Fibroblast of the aortic adventitia (primary cell): ENCODE measurements at places on chromosomes 1 and 21. TPM values are rescaled to one million over a fixed set of nuclear protein-coding genes. Genes with fewer than 3 reads are reported as not detected.

Gene NTMT2
- not detected in 2 replicates for total RNA-seq

Gene OR6N1
- 0.16 TPM in 1 of 2 replicates, not detected in the other for total RNA-seq

Gene S100A3
- total RNA-seq, result 4.3 TPM in 1 of 2 replicates, not detected in the other

Gene OR10J1
- total RNA-seq, result not detected in 2 replicates

Gene SLAMF8
- not detected in 2 replicates for total RNA-seq

Gene NES
- total RNA-seq, result 44.5 and 83.0 TPM in 2 replicates

Gene ALG14
- 1.2 and 2.4 TPM in 2 replicates for total RNA-seq

Gene LRRC71
- 0.09 TPM in 1 of 2 replicates, not detected in the other for total RNA-seq

Gene AADACL3
- total RNA-seq, result not detected in 2 replicates

DNA sequence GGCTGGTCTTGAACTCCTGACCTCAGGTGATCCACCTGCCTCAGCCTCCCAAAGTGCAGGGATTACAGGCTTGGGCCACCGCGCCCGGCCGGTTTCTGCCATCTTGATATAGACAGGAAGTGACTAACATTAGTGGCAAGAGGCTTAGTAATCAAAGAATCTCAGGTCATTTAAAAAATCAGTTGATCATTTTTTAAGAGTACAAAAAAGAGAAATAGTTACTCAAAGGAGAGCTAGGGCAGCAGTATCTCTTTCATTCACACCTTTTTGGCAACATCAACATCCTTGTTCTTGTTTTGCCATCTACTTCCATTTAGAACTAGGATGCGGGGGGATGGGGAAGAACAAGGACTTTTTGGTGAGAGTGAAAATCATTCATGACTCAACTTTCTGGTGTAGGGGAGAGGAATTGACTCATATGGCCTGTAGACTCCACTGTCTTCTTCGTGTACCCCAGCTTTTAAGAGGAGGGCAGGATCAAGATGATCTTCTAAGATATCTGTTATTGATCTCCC is 8.8 kb downstream of the FCRLB start:
- DNase-seq, result peak; percentile 45

- no peak for DNase-seq
These were observed 19.6 kb downstream of the SYF2 start for GRCh38 chr1:25212725-25213124.

- no peak for DNase-seq
These were observed 7.6 kb downstream of the FOXO6 start for GRCh38 chr1:41368801-41369200.

DNA sequence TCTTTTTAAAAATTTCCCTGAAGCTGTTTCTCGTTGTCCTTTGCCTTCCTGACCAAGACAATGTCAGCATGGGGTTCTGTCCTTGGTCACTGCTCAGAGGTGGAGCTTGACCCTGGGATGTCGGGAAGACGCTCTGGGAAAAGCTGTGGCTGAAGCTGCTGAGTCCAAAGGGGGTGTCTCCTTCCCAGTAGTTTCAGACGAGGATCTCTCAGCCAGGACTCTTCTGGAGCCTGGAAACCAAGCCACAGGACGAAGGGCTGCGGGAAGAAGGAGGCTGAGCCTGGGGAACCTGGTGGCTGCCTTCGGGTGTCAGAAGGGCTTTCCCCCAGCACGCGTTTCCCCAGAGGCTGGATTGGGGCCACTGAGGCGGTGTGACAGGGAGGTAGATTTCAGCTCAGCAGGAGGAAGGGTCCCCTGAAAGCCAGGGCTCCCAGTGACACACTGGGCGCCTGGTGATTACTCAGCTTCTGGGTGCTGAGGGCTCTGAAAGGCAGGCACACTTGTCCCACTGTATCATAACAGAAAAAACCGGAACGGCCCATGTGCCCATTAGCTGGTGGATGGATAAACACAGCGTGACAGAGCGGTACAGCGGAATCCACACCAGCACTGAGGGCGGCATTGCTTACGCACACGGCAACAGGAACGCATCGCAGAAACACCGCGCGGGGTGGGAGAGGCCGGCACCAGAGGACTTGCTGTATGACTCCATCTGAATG is 5.0 kb upstream of the KRTAP12-1 start:
- DNase-seq, result no peak

DNA sequence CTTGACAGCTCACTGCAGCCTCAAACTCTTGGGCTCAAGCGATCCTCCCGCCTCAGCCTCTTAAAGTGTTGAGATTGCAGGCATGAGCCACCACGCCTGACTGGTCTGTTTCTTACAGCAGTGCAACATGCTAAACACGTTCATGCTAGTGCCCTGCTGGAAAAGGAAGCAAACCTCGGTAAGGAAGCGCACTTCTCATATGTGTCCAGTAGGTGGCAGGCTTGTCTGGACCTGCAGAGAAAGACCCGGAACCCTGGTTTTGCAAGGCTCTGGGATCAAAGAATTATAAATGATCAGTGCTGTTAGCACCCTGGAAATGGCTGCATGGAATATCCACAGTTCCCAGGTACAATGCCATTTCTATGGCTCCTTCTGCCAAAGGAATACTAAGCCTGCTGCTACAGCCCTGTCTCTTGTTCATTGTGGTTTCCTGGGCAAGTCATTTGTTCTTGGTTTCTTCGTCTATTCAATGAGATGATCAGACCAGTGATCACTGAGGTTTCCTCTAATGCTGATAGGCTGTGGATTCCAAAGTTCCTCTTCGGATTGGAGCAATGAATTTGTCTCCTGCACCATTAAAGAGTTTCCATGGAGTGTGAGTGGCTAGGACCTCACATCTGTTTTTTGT is 15.9 kb downstream of the RNU5D-1 start:
- DNase-seq, result peak; percentile 85

DNA sequence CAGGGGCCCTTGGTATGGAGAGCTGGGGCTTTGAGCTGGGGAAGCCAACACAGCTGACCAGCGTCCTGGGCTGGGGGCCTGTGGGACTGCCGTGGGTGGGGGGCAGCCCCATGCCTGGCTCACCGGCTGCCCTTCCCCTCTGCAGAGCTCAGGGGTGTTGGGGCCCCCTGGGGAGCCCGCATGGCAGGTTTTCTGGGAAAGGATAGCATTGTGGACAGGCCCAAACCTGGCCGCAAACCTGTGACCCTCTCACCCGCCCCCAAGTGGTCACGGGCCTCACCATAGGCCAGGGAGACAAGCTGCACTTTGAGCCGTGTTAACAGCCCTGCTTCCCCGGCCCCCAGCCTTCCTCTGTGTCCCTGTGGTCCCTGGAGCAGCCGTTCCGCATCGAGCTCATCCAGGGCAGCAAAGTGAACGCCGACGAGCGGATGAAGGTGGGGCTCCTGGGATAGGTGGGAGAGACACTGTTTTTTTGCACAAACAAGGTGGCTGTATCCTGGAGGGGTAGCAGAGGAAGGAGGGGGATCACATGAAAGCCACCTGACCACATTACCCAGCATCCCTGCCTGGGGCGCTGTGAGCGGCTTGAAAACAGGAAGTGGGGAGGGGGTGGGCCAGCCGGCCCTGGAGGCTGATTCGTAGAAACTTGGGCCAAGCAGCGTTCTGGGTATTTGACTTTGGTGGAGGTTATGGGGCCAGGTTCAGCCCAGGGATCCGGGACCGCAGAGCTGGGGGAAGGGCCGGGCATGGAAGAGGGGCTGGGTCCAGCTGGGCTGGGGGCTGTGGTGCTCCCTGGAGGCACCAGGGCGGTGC is 65.9 kb downstream of the PIK3CD start:
- no peak for DNase-seq

- DNase-seq, result no peak
These were observed 9.6 kb upstream of the CYB5R1 start for GRCh38 chr1:202976633-202977032.

- DNase-seq, result peak; percentile 79
These were observed 3.9 kb upstream of the ATP1B1 start for GRCh38 chr1:169102567-169102966.

GRCh38 chr1:193589597-193590040 is 403.2 kb upstream of the B3GALT2 start:
- DNase-seq, result peak; percentile 57

GRCh38 chr1:44733365-44733764 is 2.4 kb upstream of the RNU5D-1 start:
- peak; percentile 23 for DNase-seq

- DNase-seq, result peak; percentile 79
These were observed 28.5 kb downstream of the WNT4 start for GRCh38 chr1:22114083-22115012.

DNA sequence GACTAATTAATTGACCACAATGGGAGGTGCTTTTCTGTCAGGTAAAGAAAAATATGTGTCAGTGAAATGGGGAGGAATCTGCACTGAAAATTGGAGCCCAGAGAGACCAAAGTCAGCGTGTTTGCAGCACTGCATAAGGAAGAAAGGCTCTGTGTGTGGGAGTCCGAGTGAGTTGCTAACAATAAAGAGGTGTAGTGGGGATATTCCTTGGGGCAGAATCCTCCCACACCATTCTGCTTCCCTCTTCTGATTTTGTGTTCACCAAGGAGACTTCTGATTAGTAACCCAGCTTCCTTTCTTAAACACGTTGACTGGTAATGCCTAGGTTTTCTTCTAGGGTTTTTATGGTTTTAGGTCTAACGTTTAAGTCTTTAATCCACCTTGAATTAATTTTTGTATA is 240.5 kb downstream of the RPS6KC1 start:
- DNase-seq, result no peak

GRCh38 chr1:9180111-9180819 is 51.4 kb upstream of the GPR157 start:
- no peak for DNase-seq

DNA sequence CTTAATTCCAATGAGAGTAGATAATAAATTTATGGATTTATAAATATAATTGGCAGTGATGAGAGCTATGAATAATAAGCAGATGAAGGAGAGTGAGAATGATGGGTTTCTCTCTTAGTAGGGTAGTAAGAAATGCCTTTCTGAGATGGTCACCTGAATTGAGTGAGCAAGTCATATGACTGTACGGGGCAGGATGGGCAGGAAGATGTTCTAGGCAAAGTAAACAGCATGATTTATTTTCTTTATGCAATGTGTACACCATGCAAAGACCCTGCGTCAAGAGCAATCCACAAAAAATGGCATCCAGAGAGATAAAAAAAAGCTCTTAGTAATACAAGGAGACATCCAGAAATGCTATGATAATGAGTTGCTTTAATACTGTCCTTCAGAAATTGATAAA is 409.9 kb downstream of the HLX start:
- DNase-seq, result no peak

DNA sequence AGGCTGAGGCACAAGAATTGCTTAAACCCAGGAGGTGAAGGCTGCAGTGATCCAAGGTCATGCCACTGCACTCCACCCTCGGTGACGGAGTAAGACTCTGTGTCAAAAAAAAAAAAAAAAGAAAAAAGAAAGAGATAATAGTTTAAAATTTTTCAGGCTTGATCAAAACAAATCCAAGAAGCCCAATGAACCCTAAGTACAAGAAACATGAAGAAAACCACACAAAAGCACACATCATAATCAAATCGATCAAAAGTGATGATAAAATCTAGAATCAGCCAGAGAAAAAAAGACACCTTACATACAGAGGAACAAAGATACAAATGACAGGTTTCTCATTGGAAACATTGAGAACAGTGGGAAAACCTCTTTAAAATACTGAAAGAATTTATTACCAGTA is 31.5 kb downstream of the LDLRAD1 start:
- DNase-seq, result no peak

DNA sequence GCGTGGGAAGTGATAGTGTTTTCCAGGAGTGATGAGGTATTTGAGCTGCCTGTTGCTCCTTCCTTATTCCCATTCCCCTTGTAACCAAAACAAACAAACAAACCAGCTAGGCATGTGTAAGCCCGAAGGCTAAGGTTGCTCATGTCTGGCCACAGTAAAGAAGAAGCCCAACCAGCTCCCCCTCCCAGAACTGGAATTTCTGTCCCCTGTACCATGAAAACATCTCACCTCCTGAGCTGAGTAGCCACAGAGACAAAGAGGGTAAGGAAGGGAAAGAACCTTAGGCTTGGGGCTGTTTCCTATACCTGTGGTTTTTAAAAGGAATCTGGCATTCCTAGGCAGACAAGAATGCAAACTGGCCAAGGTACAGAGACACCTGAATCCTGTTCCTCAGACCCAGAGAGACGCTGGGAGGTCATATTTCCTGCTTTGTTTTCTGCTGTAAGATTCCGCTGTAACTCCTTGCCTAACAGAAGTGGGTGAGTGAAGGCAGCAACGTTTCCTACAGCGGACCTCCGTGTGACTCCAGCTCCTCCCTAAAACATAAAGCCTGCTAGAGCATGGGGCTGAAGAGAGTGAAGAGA is 41.7 kb upstream of the RAB4A start:
- DNase-seq, result no peak

DNA sequence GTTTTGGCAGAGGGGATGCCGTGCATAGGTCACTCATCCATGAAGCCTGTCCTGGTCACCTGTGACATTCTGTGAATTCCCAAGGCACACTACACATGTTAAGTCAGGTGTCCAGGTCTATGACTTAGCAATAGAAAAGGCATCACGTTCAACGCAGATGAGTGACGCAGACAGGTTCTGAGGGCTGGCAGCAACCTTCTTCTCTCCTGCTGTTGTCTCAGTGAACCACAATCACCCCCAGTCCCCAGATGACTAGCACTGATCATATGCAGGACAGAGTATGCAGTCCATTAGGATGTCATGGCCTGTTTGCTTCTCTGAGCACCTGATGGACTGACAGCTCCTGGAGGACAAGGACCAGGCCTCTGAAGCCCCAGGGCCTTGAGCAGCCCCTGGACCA is 157.8 kb upstream of the KAZN start:
- no peak for DNase-seq

- no peak for DNase-seq
These were observed 447 bp downstream of the TTC34 start for GRCh38 chr1:2801046-2801445.

GRCh38 chr1:86852782-86853408 is 61.0 kb downstream of the SELENOF start:
- no peak for DNase-seq

GRCh38 chr1:177913762-177914540 is 55.9 kb downstream of the SEC16B start:
- DNase-seq, result peak; percentile 45

- no peak for DNase-seq
These were observed 16.0 kb downstream of the MIXL1 start for GRCh38 chr1:226239421-226239820.

DNA sequence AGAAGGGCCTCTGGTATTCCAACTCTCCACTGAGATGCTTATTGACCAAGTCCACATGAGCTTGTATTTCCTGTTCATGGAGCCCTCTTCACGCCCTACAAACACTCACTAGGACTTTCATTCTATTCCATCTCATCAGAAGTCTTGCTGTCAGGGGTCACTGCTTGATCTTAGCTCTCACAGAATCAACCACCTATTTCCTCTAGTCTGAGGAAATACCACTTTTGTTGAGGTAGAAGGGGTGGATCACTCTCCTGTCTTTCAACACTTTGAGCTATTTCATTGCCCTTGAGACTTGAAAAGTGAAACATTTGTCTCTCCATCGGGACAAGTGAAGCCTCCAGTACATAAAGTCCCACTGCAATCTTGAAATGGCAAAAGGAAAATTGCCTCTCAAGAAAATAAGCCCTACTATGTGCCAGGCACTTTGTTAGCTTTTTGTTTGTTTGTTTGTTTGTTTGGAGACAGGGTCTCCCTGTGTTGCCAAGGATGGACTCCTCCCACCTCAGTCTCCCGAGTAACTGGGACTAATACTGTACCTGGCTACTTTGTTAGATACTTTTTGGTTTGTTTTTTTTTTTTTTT is 19.8 kb upstream of the FAM110D start:
- no peak for DNase-seq

GRCh38 chr1:40901886-40902852 is 40.0 kb upstream of the CITED4 start:
- peak; percentile 64 for DNase-seq

- no peak for DNase-seq
These were observed 43.5 kb upstream of the NRDC start for GRCh38 chr1:51922040-51922439.

- no peak for DNase-seq
These were observed 25.8 kb downstream of the PIGP start for GRCh38 chr21:37047079-37047478.
